AML-193 (cell line): ENCODE measurements at places on chromosomes 2 and 18.

DNA sequence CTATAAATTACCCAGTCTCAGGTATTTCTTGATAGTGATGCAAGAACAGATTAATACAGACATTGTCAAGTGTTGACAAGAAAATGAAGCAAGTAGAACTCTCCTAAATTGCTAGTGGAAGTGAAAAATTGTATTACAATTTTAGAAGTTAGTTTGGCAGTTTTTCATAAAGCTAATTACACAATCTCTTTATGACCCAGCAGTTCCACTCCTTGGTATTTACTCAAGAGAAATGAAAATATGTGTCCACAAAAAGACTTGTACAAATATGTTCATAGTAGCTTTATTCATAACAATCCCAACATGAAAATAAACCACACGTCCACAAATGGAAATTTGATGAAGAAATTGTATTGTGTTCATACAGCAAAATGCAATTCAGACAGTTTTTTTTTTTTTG, 49.4 kb downstream of the PDE1A start:
- no peak for DNase-seq

GRCh38 chr18:56637176-56637575, 1.2 kb downstream of the TXNL1 start:
- no peak for DNase-seq

GRCh38 chr2:74417763-74418162, 3.7 kb downstream of the C2orf81 start:
- DNase-seq = no peak

DNA sequence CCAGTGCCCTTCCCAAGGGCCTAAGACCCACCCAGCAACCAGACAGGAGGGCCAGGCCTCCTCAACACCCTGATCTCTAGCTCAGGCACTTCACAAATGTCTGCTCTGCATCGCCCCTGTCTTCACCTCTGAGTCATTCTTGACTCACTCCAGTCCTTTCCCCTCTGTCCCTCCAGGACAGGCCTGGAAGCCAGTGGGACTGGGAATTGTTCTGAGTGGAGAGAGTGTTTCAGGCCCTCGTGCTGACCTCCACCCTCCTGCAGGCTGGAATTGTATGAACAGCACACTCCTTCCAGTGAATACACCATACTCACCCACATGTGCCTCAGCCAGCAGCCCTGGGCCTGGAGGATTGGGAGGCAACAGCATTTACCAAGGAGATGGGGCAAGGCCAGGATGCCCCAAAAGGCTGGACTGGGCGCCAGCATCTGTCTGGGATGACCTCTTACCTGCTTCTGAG, 304.2 kb downstream of the CYP26B1 start:
- DNase-seq = no peak

GRCh38 chr18:8703092-8703709, 2.2 kb upstream of the MTCL1 start:
- DNase-seq = no peak

GRCh38 chr2:33494155-33494779, 17.8 kb downstream of the RASGRP3 start:
- DNase-seq = no peak

DNA sequence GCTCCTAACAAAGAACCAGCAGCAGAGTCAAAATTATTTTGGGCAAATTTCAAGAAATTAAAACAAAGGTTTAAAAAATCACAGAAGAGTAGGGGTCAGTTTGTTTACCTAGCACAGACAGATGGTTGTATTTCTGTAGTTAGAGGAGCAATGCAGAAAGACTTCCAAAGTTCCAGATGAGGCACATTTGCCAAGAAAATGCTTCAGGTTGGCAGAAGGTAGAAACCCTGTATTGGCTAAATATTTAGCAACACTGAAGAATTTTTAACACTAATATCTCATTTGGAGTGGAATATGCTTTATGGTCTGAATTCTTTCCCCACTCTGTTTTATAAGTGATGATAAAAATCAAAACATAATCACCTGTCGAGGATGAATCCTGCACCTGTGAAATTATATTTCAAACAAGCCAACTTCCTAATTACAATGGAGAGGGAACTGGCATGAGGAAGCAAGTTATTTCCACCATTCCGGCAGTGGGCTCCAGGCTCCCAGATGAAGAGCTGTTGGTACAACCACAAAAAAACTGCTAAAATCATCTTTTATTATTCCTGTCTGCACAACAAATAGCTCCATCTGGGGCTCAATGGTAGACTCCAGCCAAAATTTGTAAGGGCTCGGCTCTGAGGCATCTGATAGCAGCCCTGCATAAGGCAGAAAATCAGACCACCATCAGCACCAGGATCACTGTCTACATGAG, 286.5 kb upstream of the REV1 start:
- DNase-seq = no peak

GRCh38 chr2:149421791-149422190, 91.4 kb downstream of the LYPD6 start:
- no peak for DNase-seq

DNA sequence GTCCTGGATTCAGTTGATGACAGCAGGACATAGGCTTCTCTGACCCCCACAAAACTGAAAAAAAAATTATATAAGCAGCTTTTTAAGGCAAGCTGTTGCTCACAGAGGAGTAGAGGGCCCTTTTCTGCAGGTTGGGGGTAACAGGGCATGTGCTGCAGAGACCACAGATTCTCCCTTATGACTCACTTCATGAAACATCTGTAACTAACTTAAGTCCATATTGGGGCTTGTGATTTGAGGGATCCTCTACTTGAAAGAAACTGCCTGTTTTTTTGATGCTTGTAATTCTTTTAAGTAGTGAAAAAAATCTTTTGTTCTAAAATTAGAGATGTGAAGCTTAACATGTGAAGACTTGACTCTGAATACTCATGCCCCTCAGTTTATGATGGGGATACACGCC, 33.4 kb downstream of the XRCC5 start:
- no peak for DNase-seq

- DNase-seq = no peak
Observed at GRCh38 chr2:193900292-193900691, 1705.6 kb upstream of the TMEFF2 start.

GRCh38 chr2:200360364-200360763, 53.9 kb downstream of the SPATS2L start:
- DNase-seq = no peak

DNA sequence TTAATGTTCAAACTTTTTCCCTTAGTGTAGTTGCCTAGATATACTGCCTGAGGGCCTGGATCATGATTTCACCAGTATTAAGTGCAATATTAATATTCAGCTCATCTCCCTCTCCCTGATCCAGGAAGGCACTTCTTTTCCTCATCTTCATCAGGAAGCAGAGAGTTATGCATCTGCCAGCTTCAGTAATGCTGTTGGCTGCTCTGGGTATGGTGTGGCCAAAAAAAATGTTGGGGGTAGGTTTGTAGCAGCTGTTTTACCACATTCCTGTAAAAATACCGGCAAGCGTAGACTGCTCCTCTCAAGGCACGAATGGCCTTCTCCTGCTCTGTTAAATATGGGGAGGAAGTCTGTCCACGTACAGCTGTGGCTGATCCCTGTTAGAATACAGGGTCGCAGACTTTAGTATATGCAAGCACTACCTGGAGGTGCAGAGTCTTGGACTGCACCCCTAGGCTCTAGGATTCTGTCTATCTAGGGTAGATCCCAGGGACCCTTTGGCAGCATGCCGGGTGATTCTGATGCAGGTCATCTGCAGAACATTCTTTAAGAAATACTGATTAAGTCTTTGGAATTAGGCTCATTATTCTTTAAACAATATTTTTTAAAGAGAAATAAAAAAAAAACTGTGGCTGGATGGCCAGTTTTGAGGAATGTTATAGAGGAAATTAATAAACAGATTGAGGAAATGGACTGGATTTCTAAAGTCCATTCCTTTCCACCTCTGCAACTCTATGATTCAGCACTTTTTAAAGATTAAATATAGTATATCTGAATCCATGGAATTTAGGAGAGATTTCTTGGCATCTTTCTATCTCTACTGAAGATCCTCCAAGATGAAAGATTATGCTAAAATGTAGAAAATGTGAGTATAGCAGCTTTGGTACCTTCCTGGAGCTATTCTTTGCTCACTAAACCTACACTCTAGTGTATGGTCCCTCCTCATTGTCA, 21.0 kb upstream of the GLS start:
- no peak for DNase-seq

DNA sequence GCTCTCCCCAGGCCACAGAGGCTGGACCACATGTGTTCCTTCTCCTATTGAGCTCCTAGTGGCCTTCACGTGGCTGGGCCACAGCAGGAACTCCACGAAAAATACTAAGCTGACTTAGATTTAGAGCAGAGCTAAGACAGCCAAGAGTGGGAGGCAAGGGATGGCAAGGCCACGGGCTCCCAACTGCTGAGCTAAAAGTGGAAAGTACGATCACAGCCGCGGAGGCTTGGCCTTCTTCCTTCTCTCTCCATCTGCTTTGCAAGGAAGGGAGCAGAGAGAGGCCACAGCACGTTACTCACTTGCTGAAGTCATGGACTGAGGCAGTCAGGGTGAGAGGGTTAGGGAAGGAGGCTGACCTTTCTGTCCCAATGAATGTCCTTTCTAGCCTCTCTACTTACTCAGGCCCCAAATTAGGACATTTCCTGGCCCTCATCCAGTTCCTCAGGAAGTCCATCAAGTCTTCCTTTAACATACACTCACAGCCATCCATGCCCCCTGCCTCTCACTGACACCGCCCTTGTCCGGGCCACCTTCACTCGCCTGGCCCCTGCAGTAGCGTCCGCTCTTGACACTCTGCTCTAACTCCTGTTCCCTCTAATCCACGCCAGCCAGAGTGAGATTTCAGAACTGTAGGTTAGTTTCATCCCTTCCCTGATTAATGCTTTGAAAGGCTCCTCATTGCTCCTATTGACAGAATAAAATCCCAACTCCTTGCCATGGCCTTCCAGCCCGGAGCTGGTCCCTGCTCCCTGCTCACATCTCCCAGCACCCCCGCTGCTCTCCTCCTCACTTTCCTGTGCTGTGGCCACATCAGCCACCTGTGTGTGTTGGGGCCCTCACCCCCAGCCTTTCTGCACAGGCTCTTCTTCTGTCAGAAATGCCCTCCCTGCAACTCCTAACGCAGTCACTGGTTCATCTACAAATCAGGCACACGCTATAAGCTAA, 204.2 kb downstream of the CYP26B1 start:
- DNase-seq = no peak

GRCh38 chr2:198659096-198659870, 798.5 kb downstream of the SATB2 start:
- no peak for DNase-seq
